ENCODE measurements at places on chromosomes 16 and 17. TPM values are rescaled to one million over a fixed set of nuclear protein-coding genes. Genes with fewer than 3 reads are reported as not detected.
A peak's percentile ranks its signal among the peaks of the same experiment; 100 is the strongest.

GRCh38 chr16:82628088-82628423 lies 1.3 kb downstream of the CDH13 start:
- DNase-seq, result no peak

DNA sequence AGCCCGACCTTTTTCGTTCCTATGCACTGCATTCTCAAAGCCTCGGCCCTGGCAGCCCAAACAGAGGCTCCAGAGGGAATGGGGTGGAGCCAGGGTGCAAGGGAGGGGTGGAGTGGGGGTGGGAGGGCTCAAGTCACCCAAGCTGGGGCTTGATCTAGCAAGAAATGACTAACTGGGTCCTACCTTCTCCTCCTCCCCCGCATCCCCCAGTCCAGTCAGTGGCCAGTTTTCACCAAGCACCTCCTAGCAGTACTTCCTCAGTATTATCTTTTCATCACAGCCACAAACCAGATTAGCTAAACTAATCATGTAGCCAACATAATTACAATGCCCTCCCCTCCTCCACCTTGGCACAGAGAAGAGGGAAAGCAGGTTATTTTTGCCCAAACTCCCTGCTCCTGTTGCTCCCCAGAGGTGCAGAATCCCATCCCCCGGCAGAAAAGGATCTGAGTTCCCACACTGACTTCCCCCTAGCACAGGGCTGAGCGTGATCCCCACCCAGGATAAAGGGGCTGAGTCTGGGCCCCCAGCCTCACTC lies 2.2 kb downstream of the JUP start:
- DNase-seq, result no peak

GRCh38 chr16:77290451-77291115 lies 91.4 kb downstream of the SYCE1L start:
- no peak for DNase-seq

DNA sequence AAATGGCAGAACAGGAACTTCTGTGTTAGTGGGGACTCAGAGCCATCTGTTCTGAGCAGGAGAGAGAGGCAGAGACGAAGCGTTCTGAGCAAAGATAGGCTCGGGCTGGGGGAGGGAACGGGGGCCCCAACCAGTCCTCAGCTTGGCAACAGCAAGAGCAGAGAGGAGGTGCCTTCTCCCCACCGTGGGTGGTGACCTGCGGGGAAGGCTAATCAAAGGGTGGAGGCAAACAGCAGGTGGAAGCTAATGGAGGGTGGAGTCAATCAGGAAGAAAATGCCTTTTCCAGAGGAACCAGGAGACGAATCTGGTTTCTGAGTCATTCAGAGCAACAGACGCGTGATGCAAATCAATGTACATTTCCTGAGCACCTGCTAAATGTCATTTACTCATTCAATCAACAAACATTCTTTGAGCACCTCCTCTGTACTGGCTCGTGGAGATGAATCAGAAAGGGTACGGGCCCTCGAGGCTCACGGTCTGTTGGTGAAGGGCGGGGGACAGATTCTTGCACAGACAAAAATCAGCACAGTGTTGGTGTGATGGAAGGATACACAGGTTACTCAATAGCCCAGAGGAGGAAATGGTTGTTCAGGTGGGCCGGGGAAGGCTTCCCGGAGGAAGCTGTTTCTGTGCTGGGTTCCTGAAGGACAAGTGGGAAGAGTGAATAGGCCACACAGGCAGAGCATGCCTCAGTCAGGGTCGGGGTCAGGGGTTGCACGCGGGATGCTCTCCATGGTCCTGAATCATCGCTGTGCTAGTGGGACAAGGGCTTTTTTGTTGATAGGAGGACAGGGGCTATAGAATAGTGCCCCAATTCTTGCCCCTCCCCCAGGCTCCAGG lies 5.7 kb upstream of the SPNS2 start:
- peak; percentile 59 for DNase-seq

DNA sequence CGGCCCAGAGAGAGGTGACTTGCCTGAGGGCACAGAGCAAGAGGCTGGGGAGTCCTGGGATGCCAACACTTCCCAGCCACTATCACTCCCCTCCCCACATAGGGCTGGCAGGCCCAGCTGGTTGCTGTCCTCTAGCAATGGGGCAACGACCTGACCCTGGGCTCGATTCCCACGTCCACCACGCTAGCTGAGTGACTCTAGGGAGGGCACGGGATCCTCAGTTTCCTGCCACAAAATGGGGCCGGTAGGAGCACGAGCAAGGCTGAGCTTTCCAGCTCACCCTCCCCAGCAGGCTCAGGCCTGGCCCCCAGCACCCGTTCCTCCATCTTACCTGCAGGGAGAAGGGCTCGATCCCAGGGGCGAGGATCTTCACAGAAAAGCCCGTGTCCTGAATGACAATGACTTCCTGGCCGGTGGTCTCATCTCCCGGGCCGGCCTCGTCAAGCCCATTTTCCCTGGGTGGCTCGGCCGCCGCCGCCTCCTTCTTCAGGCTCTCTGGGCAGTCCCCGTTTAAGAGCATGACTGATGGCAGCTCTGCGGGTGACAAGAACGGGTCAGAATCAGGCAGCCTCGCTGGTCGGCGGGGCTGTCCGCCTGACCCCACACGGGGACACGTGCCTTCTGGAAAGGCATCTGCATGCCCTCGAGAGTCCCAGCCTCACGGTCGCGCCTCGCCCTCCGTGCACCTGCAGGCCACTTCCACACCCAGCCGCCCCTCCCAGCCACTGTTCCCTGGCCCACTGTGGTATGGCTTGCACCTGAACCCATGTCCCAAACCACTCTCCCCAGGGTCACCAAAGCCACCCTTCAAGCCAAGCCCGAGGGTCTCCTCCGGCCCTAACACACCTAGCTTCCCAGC lies 7.3 kb downstream of the CLUH start:
- DNase-seq, result no peak

DNA sequence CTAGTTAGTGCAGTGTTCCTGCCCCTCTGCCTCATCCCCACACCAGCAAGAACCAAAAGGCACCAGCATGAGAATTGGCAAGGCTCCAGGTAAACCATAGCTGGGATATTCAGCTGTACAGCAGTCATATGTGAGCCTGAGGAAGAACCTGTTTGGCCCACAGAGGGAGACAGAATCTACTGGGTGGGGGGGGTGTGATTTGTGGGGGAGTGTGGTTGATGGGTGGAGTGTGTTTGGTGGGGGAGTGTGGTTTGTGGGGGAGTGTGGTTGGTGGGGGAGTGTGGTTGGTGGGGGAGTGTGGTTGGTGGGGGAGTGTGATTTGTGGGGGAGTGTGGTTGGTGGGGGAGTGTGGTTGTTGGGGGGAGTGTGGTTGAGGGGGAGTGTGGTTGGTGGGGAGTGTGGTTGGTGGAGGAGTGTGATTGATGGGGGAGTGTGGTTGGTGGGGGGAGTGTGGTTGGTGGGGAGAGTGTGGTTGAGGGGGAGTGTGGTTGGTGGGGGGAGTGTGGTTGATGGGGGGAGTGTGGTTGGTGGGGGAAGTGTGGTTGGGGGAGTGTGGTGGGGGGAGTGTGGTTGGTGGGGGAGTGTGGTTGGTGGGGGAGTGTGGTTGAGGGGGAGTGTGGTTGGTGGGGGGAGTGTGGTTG lies 19.5 kb downstream of the MINK1 start:
- peak; percentile 17 for DNase-seq

PIP4K2B gene
- 21.6 TPM for total RNA-seq

- DNase-seq, result no peak
These were observed 2.6 kb upstream of the MBTPS1 start for GRCh38 chr16:84119368-84119767.

DNA sequence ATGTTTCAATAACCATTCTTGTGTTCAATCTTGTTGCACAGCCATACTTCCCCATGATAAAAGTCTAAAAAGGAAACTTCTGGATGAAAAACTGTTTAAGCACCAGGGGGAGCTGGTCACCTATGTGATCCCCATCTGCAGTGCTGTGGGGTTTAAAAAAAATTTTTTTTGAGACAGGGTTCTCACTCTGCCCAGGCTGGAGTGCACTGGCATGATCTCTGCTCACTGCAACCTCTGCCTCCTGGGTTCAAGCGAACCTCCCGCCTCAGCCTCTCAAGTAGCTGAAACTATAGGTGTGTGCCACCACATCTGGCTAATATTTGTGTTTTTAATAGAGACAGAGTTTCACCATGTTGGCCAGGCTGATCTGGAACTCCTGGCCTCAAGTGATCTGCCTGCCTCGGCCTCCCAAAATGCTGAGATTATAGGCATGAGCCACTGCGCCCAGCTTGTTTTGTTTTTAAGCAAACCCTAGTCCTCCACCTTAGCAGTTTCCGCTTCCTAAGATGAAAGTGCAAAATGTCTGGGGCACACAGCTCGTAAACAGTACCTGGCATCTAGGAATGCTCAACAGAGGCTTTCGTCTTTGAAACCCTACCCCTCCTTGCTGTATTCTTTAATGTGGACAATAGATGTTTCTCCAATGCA lies 25.4 kb downstream of the DNAJA2 start:
- DNase-seq, result peak; percentile 64

GRCh38 chr16:2527071-2527783 lies 4.0 kb downstream of the CEMP1 start:
- DNase-seq, result no peak

GRCh38 chr16:28543072-28543471 lies 4.3 kb upstream of the NUPR1 start:
- no peak for DNase-seq
